ENCODE measurements at places on chromosomes 11 and 22. TPM values are rescaled to one million over a fixed set of nuclear protein-coding genes. Genes with fewer than 3 reads are reported as not detected.

DNA sequence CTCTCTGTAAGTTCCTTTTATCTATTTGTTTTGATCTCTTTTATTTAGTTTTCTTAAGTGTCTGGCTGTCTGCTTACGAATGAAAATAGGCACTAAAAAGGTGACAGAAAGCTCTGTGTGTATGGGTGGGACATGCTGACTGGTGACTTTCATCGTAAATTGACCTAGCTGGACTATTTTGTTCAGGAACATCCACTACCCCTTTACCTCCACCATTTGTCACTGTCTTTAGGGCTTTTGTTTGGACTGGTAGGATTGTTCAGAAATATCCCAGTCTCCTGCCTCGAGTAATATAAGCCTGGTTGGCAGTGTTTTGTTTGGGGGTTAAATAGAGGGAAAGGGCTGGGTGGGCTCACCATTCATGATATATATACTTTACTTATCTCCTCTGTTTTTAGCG lies 20.9 kb downstream of the EMSY start:
- H3K4me1 ChIP-seq = no peaks in the 10 kb centered on the region
- no peaks in the 10 kb centered on the region for H3K27me3 ChIP-seq
- H3K36me3 ChIP-seq = peaks cover 37% of the 10 kb centered on the region
- no peak for DNase-seq
- no peak overlapping the region for H3K27ac ChIP-seq

DNA sequence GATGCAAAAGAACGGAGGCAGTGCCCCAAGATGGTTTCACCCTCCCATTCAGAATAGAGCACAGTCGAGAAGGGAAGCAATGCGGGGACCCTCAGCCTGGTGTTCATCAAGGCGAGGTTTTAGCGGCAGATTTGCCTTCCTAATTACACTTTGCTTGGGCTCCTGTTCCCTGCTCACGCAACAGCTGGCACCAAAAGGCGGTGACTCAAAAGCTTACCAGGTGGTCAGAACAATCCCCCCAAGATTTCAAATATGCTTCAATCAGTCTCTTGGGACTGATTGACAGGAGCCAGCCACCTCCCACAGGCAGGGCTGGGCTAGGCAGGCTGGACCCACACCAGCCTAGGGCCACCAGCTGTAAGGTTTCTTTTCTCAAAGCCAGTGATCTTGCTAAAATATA lies 14.2 kb downstream of the IGSF9B start:
- no peaks in the 10 kb centered on the region for H3K36me3 ChIP-seq
- DNase-seq = no peak
- no peak overlapping the region for H3K27ac ChIP-seq
- no peaks in the 10 kb centered on the region for H3K4me1 ChIP-seq

DNA sequence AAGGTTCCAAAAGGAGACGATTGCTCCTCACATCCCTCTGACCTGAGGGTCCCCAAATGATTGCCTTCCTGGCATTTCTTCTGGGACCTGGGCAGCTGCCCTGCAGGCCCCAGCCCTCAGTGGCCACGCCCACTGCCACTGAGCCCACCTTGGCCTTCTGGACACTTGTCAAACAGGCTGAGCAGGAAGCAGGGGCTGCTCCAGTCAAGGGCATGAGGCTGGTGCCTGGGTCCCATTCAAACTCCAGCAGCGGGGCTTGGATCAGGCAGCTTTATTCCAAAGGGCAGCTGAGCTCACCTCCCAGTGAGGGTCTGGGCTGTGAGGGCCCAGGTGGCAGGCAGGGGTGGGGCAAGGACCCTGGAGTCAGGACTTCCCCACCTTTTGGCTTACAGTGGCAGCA lies 13.6 kb downstream of the KCTD17 start:
- no peaks in the 10 kb centered on the region for H3K36me3 ChIP-seq
- no peaks in the 10 kb centered on the region for H3K4me1 ChIP-seq
- no peak overlapping the region for H3K27ac ChIP-seq
- no peak for DNase-seq
- H3K4me3 ChIP-seq = no peak overlapping the region
- no peaks in the 10 kb centered on the region for H3K27me3 ChIP-seq

- H3K36me3 ChIP-seq = no peaks in the 10 kb centered on the region
Observed at GRCh38 chr11:31487848-31488247, 21.6 kb downstream of the IMMP1L start.

The FJX1 gene
- total RNA-seq = 97.1 TPM

- DNase-seq = no peak
- no peaks in the 10 kb centered on the region for H3K36me3 ChIP-seq
- no peak overlapping the region for H3K27ac ChIP-seq
- no peak overlapping the region for H3K4me3 ChIP-seq
- no peaks in the 10 kb centered on the region for H3K4me1 ChIP-seq
- H3K27me3 ChIP-seq = peaks cover 41% of the 10 kb centered on the region
Observed at GRCh38 chr11:85044911-85045310, 582.2 kb downstream of the DLG2 start.

The HSPB2 gene
- total RNA-seq = not detected

- no peak overlapping the region for H3K4me3 ChIP-seq
- no peaks in the 10 kb centered on the region for H3K4me1 ChIP-seq
- H3K27me3 ChIP-seq = peaks cover 82% of the 10 kb centered on the region
- no peak for DNase-seq
- no peak overlapping the region for H3K27ac ChIP-seq
Observed at GRCh38 chr11:120642196-120642894, 130.8 kb downstream of the GRIK4 start.

The PKNOX2 gene
- total RNA-seq = not detected

DNA sequence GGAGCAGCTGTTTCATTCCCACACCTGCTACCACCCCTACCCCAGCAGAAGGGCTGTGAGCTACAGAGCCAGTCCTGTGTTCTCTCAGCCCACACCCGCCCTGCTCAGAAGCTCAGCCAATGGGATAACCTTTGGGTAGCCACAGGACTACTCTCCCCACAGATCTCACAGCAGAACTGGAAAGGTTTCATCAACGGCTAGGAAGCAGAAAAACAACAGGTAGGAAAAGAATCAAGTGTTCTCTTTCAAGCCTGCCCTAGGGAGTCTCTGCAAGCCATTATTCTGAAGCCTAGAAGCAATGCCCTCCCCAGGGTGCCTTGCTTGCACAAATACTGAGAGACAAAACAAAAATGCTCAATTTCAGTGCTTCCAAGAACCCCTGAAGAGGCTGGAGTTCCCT lies 77.2 kb downstream of the TMPRSS5 start:
- H3K4me3 ChIP-seq = no peak overlapping the region
- no peak overlapping the region for H3K27ac ChIP-seq
- H3K4me1 ChIP-seq = no peaks in the 10 kb centered on the region
- H3K27me3 ChIP-seq = peaks cover 23% of the 10 kb centered on the region
- no peak for DNase-seq
- H3K36me3 ChIP-seq = no peaks in the 10 kb centered on the region

DNA sequence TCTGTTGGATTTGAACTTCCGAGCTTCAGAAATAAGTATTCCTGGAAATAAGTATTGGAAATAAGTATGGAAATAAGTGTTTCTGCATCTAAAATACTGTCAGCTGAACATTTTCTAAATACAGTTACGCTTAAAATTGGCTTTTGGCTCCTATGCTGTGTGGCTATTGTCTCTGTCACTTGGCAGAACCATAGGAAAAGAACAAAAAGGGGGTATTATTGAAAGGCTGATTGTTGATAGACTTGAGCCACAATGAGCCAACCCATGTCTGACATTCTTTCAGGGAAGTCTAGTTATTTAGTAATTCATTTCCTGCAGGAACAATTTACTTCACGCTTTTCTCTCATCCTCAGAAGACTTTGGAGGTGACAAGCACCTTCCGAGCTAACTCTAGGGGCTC lies 32.5 kb upstream of the LARGE1 start:
- no peak overlapping the region for H3K4me3 ChIP-seq
- H3K4me1 ChIP-seq = no peaks in the 10 kb centered on the region
- no peak for DNase-seq
- H3K27me3 ChIP-seq = no peaks in the 10 kb centered on the region

GRCh38 chr11:108197351-108197750 lies 25.1 kb downstream of the NPAT start:
- no peak for DNase-seq
- H3K4me3 ChIP-seq = no peak overlapping the region
- peaks cover 13% of the 10 kb centered on the region for H3K36me3 ChIP-seq
- H3K27me3 ChIP-seq = no peaks in the 10 kb centered on the region

DNA sequence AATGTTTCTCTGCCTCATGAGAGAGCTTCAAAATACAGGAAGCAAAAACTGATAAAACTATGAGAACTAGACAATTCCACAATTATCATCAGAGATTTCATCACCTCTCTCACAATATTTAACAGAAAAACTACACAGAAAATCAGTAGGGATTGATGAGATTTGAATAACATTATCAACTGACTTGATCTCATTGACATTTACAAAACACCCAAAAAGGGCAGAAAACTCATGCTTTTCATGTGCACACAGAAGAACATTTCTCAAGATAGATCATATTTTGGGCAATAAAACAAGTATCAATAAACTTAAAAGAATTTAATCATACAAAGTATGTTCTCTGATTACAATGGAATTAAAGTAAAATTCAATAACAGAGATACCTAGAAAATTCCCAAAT lies 35.6 kb downstream of the BTBD10 start:
- H3K4me3 ChIP-seq = no peak overlapping the region
- H3K36me3 ChIP-seq = peaks cover 3% of the 10 kb centered on the region
- H3K4me1 ChIP-seq = peaks cover 20% of the 10 kb centered on the region
- H3K27ac ChIP-seq = no peak overlapping the region

DNA sequence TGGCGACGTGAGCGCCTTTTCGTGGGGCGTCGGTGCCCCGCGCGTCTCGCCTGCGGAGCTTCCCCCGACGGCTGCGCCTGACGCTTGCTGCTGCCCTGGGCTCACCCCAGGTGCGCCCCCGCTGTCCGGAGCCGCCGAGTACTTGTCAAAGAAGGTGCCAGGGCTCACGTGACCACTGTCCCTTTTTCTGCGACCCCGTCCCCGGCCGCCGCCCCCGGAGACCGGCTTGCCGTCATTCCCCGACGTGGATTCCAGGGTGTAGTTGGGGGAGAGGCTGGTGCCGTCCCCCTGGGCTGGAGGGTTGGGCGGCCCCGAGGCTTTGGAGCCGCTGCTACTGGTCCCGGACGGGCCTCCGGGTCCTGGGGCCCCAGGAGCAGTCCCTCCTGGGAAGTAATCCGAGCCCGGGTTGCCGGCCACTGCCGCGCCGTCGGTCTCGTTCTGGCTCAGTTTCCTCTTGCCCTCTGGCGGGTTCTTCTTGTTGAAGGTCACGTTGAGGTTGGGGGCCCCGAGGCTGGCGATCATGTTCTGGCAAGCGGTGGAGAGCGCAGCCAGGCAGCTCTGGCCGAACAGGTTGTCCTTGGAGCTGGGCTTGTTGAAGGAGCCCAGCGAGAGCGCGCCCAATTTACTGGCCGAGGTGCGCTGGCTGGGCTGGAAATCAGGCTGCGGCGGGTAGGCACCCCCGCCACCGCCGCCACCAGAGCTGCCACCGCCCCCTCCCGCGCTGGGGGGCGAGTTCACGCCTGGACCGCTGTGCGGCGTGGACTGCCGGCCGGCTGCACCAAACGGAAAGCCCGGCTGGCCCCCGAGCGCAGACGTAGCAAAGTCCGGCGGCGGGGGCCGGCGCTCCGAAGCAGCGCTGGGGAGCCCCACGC lies 3.8 kb downstream of the MN1 start:
- H3K4me1 ChIP-seq = peaks cover 13% of the 10 kb centered on the region
- no peak for DNase-seq
- no peak overlapping the region for H3K4me3 ChIP-seq

- peaks cover 91% of the 10 kb centered on the region for H3K4me1 ChIP-seq
- H3K27ac ChIP-seq = peak overlapping the region; percentile 99
- H3K36me3 ChIP-seq = peaks cover 69% of the 10 kb centered on the region
- H3K4me3 ChIP-seq = peak overlapping the region; percentile 58
- DNase-seq = peak; percentile 79
- H3K27me3 ChIP-seq = no peaks in the 10 kb centered on the region
Observed at GRCh38 chr11:122172352-122173073, 56.5 kb upstream of the BLID start.

The CCDC157 gene
- total RNA-seq = 1.5 TPM

The GTSE1 gene
- total RNA-seq = 26.4 TPM

DNA sequence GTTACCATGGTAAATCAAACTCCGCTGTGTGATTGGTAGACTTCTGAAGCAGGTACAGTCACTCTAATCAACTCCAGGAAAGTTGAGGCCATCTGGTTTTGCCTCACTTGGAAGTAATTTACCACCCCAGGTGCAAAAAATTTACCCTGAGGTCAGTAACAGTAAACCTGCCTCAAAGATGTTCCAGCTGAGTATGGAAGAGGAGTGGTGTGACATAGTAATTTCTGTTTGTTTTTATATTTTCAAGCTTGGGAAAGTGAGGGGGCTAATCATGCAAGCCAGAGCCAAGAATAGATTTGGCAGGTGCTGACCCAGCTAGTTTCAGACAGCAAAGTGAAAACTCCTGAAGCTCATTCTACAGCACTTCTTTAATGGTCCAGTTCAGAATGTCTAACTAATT lies 691.6 kb downstream of the NTM start:
- no peak overlapping the region for H3K27ac ChIP-seq
- DNase-seq = no peak
- H3K36me3 ChIP-seq = no peaks in the 10 kb centered on the region
- H3K27me3 ChIP-seq = no peaks in the 10 kb centered on the region
- H3K4me3 ChIP-seq = no peak overlapping the region

- H3K27ac ChIP-seq = peak overlapping the region; percentile 94
- H3K36me3 ChIP-seq = no peaks in the 10 kb centered on the region
- peak overlapping the region; percentile 35 for H3K4me3 ChIP-seq
- H3K4me1 ChIP-seq = peaks cover 20% of the 10 kb centered on the region
- H3K27me3 ChIP-seq = no peaks in the 10 kb centered on the region
Observed at GRCh38 chr22:19806213-19807160, 45.9 kb downstream of the TBX1 start.

DNA sequence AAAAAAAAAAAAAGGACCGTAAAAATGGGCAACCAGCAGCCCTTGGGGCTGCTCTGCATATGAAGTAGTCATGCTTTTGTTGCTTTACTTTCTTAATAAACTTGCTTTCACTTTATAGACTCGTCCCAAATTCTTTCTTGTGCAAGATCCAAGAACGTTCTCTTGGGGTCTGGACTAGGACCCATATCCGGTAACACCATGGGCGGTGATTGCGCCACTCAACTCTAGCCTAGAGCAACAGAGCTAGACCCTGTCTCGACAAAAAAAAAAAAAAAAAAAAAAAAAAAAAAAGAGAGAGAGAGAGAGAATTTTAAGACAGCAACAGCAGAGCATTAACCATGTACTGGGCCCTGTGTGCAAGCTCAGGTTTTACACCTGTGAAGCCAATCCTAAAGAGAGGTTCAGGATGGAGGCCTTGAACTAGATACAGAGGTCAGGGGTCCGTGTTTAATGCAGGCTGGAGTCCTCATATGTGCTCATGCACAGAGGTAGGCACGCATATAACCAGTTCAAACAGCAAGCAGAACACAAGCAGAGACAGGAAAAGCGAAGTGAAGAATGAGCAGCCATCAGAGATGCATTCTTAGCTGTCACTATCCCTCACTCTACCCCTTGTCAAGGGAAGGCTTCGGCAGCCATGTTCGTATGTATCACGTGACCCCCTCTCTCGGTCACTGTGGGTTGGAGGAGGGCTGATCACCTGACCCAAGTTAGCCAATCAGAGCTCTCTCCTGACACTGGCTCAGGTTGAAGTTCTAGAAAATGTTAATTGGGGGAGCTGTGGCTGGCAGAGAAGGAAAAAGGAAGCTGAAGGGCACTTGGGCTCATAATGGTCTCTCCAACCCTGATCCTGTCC lies 16.7 kb upstream of the SYT12 start:
- no peaks in the 10 kb centered on the region for H3K4me1 ChIP-seq
- H3K27ac ChIP-seq = no peak overlapping the region
- DNase-seq = peak; percentile 49
- no peak overlapping the region for H3K4me3 ChIP-seq
- H3K36me3 ChIP-seq = no peaks in the 10 kb centered on the region

- H3K36me3 ChIP-seq = no peaks in the 10 kb centered on the region
- H3K27me3 ChIP-seq = no peaks in the 10 kb centered on the region
Observed at GRCh38 chr22:19795617-19796008, 35.0 kb downstream of the TBX1 start.
